ENCODE measurements at places on chromosomes 6 and 20.

DNA sequence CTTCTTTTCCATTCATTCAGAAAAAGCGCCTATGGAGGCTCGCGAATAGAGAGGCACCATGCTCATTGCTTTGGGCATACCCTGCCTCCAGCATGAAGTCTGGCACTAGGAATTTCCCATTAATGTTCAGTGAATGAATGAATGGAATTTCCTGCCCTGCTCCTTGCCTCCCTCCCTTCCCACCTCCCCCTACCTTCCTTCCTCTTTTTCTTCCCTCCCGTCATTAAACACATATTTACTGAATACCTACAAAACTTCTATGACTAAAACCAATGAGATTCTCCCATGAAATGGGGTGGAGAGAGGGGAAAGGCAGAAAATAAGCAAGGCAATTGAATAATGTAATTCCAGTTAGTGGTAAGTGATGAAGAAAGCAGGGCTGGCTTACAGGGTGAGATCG, 213.8 kb upstream of the AGPAT4 start:
- no peak overlapping the region for H3K27ac ChIP-seq
- no peak for DNase-seq
- H3K4me1 ChIP-seq = no peaks in the 10 kb centered on the region
- H3K36me3 ChIP-seq = no peaks in the 10 kb centered on the region
- peaks cover 8% of the 10 kb centered on the region for H3K27me3 ChIP-seq

GRCh38 chr6:129709196-129709768, 695 bp downstream of the ARHGAP18 start:
- no peaks in the 10 kb centered on the region for H3K36me3 ChIP-seq
- no peak overlapping the region for H3K27ac ChIP-seq
- H3K4me1 ChIP-seq = peaks cover 18% of the 10 kb centered on the region

DNA sequence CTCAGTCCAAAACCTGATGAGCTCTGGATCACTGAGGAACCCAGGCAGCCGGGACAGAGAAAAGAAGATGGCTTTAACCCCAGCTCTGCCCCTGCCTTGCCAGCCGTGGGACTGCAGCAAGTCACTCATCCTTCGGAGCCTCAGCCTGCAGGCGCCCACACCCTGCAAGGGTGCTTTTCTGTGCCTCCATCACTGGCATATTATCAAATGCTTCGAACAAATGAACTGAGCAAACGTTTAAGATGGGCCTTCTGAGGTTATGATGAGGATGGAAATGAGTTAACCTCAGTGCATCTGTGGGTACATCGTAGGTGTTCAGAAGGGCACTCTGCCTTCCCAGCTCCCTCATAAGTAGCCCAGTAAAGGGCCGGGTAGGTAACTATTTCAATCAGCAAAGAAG, 79.0 kb downstream of the NFATC2 start:
- no peak overlapping the region for H3K27ac ChIP-seq
- peaks cover 15% of the 10 kb centered on the region for H3K4me1 ChIP-seq
- peaks cover 3% of the 10 kb centered on the region for H3K27me3 ChIP-seq
- no peak for DNase-seq
- no peak overlapping the region for H3K4me3 ChIP-seq

GRCh38 chr20:25022680-25023079, 30.1 kb upstream of the APMAP start:
- H3K4me1 ChIP-seq = no peaks in the 10 kb centered on the region
- H3K27me3 ChIP-seq = peaks cover 22% of the 10 kb centered on the region
- H3K36me3 ChIP-seq = no peaks in the 10 kb centered on the region
- no peak overlapping the region for H3K4me3 ChIP-seq

- H3K27ac ChIP-seq = no peak overlapping the region
- no peaks in the 10 kb centered on the region for H3K36me3 ChIP-seq
- no peak overlapping the region for H3K4me3 ChIP-seq
These were observed 74.7 kb upstream of the TNFAIP3 start for GRCh38 chr6:137792160-137793033.

All from nephron progenitor cell (in vitro differentiated cells).